NCI-H460 (cell line): ENCODE measurements at places on chromosomes 7 and 10.

DNA sequence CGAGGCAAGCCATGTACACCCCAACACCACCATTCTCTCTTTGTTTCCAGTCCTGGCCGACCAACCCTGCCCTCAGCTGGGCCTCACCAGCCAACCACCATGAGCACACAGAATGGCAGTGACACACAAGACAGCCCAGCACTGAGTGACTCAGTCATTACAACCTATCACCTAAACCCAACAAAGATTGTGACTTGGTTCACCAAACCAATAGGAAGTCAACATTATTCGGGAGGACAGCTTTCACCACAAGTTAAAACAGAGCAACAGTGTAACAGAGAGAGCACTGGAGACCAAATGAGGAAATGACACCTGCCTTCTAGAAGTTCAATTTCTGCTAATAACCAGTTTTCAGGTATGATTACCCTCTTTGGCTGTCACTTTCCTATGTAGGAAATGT, 72.1 kb downstream of the DNMBP start:
- DNase-seq = no peak

- DNase-seq = no peak
Observed at GRCh38 chr7:84624527-84624926, 429.9 kb upstream of the SEMA3A start.

GRCh38 chr7:140294454-140294853, 103.9 kb downstream of the SLC37A3 start:
- DNase-seq = no peak

DNA sequence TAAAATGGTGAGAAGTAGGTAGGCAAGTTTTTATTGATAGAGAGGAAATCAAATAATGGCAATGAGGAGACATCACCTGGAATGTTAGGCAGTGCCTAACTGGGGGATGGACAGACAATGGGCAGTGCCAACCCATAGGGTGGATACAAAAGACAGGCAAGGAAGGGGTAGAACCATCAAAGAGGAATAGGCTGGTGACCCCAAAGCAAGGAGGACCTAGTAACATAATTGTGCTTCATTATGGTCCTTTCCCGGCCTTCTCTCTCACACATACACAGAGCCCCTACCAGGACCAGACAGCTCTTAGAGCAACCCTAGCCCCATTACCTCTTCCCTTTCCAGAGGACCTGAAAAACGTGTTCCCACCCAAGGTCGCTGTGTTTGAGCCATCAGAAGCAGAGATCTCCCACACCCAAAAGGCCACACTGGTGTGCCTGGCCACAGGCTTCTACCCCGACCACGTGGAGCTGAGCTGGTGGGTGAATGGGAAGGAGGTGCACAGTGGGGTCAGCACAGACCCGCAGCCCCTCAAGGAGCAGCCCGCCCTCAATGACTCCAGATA, 30.0 kb downstream of the PRSS2 start:
- no peak for DNase-seq

- no peak for DNase-seq
Observed at GRCh38 chr10:14389981-14390590, 59.4 kb upstream of the FRMD4A start.

DNA sequence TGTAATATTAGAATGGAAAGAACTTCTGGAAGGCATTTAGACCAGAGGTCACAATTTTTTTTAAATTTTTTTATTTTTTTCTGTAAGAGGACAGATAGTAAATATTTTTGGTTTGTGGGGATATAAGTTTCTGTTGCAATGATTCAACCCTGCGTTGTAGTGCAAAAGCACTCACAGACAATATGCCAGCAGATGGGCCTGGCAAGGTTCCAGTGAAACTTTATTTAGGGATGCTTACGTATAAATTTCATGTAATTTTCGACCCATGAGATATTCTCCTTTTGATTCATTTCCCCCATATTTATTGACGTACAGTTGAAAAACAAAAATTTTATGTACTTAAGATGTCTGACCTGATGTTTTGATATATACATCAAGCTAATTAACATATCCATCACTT, 72.8 kb upstream of the NMT2 start:
- no peak for DNase-seq

DNA sequence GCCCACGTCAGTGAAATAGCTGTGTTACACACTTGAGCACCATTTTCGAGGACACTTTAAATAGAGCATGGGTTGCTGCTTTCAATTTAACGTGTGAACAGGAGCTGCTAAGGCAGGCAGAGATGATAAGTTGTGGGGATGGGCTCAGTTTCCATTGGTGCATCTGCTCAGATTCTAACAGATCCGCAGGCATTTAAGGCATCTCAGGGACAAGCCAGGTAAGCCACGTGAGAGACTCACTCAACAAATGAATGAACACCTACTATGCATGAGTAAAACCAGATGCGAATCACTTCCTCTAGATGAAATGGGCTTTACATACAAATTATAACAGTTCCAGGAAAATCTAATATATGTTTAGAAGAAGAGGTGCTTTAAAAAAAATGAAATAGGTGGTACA, 34.6 kb downstream of the PLXNA4 start:
- no peak for DNase-seq

- peak; percentile 74 for DNase-seq
Observed at GRCh38 chr7:30469303-30469702, 9.3 kb downstream of the NOD1 start.

- DNase-seq = no peak
Observed at GRCh38 chr10:36157486-36157885, 515.4 kb upstream of the FZD8 start.

DNA sequence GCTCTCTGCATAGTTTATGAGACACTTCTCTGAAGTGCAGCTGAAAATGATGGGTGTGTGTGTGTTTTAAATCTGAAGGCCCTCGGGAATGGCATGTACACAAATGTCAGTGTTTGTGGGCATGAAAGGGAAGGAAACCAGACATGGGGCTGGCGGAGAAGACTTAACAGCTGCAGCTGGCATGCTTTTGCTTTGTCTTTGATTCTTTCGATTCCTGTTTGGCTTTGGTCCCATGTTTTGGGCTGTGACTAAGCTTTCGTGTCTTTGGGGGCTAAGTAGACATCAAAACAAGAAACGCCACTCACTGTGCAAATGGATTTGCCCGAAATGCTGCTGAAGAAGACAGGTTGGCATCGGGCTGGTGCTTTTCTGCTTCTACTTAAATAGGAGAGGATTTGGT, 179.3 kb downstream of the PFKFB3 start:
- no peak for DNase-seq

- peak; percentile 30 for DNase-seq
Observed at GRCh38 chr7:92609921-92610518, 19.8 kb upstream of the FAM133B start.

DNA sequence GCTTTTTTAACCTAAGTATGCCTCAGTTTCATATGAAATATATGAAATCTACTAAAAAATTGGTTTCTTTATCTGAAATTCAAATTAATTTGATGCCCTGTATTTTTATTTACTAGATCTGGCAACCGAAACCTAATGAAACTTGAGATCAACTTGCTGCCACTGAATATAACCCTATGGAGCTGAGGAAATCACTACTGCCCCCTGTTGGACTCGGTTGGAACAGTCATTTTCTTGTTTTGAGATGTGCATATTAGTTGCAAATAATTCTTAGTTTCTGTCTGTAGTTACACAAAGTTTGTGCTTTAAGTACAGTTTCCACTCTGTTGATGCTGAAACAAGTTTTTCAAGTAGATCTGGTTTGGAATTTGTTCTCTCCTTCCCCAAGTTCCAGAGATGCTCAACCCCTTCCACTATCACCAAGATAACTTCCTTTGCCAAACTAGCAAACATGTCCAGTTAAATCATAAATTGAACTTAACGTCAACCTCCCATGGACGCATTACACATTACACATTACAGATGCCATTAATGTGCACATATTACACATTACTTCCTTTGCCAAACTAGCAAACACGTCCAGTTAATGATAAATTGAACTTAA, 22.2 kb upstream of the EXOC4 start:
- DNase-seq = peak; percentile 50

DNA sequence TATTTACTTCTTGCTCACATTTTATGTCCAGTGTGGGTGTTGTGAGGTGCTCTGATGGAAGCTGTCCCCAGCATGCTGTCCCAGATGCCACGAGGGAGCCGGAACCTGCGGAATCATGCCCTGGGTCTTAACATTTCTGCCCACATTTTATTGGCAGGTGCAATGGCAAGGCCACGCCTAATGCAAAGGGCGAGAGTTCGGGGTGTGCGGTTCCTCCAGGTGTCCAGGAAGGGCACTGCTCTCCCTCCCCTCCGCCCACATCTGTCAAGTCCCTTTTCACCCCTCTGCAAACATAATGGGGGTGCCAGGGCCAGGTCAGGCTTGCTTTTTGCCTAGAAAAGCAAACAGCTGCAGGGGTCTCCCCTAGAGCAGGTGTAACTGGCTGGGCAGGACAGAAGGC, 16.4 kb downstream of the PDAP1 start:
- no peak for DNase-seq

GRCh38 chr7:30241767-30242166, 42.6 kb upstream of the ZNRF2 start:
- DNase-seq = no peak

DNA sequence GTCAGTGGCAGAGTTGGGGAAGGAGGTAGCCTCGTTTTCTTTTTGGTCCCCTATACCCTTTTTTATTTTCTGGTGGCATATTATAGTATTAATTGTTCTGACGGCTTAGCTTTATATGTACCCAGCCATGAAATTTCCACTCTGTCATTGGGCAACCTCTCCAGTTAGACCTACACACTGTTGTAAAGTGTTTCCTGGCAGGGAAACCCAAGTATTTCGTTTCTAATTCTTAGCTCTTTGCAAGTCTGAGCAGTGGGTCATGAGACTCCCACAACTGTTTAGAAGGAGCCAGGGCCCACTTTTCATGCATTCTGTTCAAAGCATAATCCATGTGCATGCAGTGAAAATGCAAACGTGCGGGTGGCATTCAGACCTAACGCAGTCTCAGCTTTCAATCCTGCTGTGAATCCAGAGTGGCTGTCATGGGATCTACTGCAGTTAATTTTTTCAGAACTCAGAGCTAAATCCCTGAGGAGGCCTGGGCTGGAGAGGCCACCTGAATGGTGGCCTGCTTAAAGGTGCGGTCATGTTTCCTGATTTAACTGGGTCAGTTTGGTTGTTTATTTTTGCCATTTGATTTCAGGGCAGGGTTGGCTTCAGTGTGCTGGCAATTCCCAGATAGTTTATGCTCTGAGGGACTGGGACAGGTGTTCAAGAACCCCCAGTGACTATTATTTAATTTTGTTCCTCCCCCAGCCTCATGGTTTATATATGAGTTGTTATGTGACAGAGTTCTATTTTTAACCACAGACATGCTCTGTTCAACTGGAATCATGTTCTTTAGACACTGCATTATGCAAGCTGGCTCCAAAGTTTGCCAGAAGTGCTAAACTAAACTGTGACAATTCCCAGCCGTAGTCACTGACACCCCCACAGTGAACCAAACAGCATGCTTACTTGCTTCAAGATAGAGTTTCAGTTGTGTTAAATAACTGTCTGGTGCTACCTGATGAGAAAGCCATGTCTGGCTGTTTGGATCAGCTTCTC, 27.4 kb upstream of the SYPL1 start:
- no peak for DNase-seq

DNA sequence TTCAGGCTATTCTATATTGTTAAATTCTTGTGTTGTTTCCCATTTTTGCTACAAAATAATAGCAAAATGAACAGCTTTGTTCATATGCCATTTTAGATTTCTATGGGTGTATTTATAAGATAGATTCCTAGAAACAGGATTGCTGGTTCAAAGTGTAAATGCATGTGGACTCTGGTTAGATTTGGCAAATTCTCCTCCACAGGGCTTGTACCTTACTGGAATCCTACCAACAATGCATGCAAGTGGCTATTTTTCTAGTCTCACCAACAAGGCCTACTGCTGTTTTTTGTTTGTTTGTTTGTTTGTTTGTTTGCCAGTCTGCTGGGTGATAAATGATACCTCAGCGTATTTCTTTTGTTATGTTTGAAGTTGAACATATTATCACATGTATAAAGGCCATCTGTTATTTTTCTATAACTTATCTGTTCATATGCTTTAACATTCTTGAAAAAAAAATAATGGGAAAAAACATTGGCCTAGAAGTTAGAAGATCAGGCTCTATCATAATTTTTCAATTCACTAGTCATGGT, 87.1 kb upstream of the AHR start:
- no peak for DNase-seq

DNA sequence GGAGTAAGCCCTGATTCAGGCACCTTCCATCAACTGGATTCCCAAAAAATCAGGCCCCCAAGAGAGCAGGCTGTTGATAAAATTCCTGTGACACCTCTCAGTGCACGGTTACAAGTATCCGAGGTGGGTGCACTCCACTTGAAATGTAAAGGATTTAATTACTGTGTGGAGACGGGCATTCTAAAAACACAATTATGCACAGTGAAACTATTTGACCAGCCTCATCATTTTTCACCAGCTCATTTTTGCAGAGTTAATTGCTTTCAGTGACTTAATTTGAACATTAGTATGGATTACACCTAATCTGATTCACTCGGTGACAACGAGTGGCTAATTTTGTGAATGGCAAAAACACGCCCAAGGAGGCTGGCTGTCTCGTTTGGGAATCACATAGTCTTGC, 2.3 kb downstream of the FOXL3 start:
- no peak for DNase-seq

GRCh38 chr10:130854151-130854550, 457.4 kb downstream of the TCERG1L start:
- no peak for DNase-seq

DNA sequence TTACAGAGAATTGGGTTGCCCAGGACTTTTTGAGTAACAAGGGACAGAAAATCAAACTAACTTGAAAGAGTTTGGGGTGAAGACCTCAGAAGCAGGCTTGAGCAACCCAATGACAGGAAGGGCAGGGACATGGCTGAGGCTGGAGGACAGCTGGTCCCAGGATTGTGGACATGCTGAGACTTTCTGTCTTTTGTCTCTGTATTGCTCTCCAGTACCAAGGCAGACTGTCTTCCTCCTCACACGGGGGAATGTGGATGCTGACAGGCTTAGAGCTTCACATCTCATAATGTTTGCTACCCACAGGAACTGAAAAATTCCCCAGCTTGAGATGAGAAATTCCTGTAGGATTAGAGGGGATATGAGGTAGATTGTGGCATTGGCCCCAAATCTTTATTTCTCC, 229.6 kb downstream of the PHF14 start:
- no peak for DNase-seq

GRCh38 chr7:151361193-151361959, 19.8 kb downstream of the NUB1 start:
- no peak for DNase-seq
